ENCODE measurements at places on chromosomes 11 and 22. TPM values are rescaled to one million over a fixed set of nuclear protein-coding genes. Genes with fewer than 3 reads are reported as not detected.

SHANK2 gene
- 0.60 TPM for total RNA-seq

CRYBB2 gene
- total RNA-seq, result not detected

E2F8 gene
- 4.9 TPM for total RNA-seq

B4GALNT4 gene
- total RNA-seq, result 0.09 TPM

IL17REL gene
- total RNA-seq, result not detected

ADAMTS15 gene
- 23.6 TPM for total RNA-seq

AP5B1 gene
- 6.3 TPM for total RNA-seq

SAC3D1 gene
- 4.7 TPM for total RNA-seq
